ENCODE measurements at places on chromosomes 16 and 17.

- no peak for DNase-seq
Observed at GRCh38 chr17:51933647-51934046, 224.9 kb downstream of the CA10 start.

DNA sequence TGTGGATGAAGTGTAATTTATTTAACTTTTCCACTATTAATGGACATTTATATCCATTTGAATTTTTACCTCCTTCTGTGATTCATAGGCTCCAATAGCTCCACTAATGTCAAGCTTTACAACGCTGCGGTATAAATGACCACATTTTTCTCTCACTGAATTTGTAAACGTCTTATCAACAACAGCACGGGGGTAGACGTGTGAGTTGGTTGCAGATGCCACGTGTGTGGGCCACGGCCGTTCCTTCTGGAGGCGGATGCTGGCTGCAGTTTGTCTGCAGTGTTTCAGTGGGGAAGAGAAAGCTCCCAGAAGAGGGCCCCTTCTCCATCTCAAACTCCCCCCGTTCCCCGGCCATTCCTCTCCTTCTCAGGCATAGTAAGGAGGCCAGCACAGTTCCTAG lies 68.2 kb upstream of the XYLT1 start:
- DNase-seq: no peak

DNA sequence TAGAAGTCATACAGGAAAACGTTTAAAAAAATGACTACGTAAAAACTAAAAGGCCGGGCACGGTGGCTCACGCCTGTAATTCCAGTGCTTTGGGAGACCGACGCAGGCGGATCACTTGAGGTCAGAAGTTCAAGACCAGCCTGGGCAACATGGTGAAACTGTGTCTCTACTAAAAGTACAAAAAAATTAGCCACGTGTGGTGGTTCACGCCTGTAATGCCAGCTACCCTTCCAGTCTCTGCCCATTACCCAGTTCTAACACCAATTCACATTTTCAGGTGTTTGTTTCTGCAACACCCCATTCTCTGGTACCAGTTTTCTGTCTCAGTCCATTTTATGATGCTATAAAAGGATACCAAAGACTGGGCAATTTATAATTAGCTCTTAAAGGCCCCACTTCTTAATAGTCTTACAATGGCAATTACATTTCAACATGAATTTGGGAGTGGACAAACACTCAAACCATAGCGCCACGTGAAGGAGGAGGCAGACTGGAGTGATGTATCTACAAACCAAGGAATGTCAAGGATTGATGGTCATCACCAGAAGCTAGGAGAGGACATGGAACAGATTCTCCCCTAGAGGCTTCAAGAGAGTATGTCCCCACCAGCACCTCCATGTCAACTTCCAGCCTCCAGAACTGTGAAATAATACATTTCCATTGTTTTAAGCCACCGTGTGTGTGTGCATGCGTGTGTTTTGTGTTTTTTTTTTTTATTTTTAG lies 791 bp upstream of the C17orf75 start:
- DNase-seq: no peak

DNA sequence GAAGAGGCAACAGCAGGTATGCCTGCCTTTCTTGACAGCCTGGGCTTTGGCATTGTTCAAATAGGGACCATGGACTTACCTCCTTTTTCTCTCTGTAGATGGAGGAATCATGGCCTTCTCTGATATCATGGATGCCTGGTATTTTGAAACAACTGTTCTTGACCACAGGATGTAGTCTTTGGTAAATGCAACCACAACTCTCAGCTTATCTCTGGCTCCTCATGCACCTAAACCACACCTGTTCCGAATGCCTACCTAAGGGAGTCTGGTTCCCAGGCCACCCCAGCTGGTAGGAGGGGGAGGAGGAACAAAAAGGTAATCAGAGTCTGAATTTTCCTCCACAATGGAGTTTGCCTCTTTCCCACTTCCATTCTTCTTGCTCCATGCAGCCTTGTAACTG lies 18.8 kb downstream of the CDK5RAP3 start:
- DNase-seq: no peak

DNA sequence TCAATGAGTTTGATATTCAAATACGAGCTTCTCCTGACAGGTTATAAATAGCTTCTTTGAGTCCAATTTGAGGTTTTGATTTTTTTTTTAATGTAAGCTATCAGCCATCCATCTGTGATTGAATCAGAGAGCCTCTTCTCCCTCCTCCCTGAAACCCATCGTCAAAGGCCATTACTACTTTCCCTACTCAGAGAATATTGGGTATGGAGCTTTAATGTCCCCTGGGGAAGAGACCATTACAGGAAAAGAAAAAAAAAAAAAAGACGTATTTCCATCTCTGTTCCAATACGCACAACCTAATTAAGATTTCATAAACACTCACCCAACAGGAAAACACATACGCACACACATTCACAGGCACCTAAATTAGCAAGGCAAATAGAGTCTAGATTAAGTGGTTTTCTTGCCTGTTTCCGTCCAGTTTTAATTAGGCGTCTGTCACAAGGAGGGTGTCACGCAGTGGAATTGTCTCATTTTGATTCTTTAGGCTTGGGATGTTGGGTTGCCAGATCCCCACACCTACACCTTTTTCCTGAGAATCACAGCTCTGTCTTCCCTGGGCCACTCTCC lies 194.3 kb upstream of the RPL38 start:
- DNase-seq: no peak

DNA sequence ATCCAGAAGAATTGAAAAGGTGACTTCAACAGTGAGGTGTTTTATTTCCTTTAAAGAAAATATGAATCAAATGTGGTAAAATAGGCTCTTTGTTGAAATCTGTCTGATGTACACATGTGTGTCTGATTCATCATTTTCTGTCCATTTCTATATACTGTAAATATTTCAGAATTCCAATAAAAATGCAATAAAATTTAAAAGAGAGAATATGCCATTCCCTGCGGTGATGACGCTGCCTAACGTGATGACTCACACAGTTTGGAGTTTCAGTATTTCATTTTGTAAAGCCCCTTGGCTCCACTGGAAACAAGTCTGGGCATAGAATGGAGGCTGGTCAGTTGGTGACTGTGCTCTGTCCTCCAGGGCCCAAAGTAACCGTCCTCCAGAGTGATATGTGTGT lies 482.5 kb upstream of the CDH5 start:
- DNase-seq: no peak

All from psoas muscle (tissue), 8 donors.